ENCODE measurements at places on chromosomes 13 and 19.
A peak's percentile ranks its signal among the peaks of the same experiment; 100 is the strongest.

DNA sequence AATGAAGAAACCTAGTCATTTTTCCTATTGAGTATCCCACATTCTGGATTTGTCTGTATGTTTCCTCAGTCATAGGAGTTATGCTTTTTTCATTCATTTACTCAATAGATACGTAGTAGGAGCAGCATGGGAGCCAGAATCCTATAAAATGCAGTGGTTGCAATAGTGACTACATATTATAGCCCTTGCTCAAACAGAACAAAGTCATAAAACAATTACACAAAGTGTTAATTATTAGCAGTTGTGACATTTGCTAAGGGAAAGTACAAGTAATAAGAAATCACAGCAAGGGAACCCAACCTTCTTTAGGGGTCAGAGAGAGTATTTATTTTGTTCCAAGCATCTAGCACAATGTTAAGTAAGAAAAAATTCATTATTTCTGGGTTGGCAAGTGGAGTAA, 27.7 kb upstream of the POU4F1 start:
- DNase-seq: no peak

DNA sequence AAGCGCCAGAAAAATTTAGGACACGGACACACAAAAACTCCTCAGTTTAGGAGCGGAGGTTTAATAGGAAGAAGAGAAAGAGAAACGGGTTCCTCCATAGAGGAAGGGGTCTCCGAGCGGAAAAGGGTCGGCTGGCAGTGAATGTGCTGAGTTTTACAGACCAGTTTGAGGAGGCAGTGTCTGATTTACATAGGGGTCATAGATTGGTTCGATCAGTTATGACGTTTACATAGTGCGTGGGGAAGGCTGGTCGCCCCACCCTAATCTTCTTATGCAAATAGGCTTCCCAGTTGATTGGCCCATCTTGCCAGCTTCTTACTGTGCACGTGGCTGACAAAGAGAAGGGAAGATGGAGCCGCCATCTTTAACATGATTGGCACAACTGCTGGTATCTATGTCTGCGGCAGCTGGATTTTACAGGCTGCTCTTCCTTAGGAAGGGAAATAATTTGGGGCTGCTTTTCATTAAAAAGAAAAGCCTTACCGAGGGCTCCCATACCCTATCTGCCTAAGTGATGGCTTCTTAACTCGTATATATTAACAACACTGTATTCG, 1.2 kb upstream of the ZNF225 start:
- DNase-seq: no peak

GRCh38 chr19:6491802-6492592, 10.1 kb downstream of the TUBB4A start:
- DNase-seq: no peak

DNA sequence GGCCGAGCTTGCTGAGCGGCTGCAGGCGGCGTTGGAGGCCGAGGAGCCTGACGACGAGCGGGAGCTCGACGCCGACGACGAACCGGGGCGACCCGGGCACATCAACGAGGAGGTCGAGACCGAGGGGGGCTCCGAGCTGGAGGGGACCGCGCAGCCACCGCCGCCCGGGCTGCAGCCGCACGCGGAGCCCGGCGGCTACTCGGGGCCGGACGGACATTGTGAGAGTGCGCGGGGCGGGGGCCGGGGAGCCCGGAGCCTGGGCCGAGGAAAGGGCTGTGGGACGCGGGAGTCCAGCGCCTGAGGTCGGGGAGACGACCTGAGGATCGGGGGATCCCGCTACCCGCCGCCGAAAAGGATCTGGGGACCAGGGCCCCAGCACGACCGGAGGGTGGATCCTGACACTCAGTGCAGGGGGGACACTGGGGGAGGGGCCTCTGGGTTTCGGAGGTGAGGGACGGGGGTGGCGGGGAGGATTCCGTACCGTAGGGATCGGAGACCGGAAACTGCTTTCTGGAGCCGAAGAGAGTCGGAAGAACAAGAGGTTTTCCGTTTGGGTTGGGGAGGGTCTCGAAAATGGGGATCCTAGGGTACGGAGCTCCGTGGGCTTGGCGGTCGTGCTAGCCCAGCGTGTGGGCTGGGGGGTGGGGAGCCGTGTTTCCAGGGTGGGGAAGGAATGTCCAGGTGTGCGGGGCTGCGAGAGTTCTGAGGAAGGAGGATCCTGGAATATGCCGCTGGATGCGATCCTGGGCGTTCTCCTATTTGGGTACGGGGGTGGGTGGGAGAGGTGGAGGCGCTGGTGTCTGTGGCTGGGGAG, 616 bp downstream of the HNRNPUL1 start:
- DNase-seq: peak; percentile 81

DNA sequence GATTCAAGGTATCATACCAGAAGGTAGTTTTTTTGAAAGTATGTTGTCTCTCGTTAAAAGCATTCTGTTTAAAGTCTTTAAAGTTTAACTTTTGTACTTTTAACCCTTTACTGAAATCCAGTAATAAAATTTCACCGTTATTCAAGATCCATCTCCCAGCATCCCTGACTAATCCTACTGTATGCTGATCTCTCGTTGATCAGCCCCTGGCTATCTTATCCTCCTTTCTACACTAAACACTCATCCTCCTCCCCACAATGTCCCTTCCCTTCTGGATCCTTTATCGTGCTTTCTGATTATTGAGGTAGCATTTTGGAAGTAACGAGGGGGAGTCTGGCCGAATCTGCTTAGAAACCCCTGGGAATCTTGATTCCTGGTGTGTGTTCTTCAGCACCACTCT, 1.3 kb downstream of the TPP2 start:
- DNase-seq: no peak

DNA sequence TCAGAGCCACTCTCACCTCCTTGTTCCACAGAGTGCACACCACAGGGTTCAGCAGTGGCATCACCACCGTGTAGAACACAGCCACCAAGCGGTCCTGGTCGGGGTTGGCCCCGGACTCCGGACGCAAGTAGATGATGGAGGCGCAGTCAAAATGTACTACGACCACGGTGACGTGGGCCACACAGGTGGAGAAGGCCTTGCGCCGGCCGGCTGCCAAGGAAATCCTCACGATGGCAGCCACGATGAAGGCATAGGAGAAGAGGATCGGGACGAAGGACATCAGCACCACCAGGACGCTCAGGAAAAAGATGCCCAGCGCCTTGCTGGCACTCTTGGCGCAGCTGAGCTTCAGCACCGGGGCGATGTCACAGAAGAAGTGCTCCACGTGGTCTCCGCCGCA, 33.9 kb downstream of the SYDE1 start:
- DNase-seq: no peak

GRCh38 chr13:77565635-77566034, 30.1 kb downstream of the SCEL start:
- no peak for DNase-seq

DNA sequence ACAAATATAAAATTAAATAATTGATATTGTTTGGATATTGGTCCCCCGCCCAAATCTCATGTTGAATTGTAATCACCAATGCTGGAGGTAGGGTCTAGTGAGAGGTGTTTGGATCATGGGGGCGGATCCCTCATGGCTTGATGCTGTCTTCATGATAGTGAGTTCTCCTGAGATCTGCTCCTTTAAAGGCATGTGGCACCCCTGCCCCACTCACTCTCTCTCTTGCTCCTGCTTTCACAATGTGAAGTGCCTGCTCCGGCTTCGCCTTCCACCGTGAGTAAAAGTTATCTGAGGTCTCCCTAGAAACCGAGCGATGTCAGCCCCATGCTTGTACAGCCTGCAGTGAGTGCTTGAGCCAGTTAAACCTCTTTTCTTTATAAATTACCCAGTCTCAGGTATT, 248.2 kb downstream of the PCDH9 start:
- DNase-seq: no peak

- DNase-seq: no peak
Observed at GRCh38 chr19:33580026-33580644, 41.6 kb upstream of the CHST8 start.

- no peak for DNase-seq
Observed at GRCh38 chr13:111846391-111847159, 220.4 kb upstream of the SOX1 start.

DNA sequence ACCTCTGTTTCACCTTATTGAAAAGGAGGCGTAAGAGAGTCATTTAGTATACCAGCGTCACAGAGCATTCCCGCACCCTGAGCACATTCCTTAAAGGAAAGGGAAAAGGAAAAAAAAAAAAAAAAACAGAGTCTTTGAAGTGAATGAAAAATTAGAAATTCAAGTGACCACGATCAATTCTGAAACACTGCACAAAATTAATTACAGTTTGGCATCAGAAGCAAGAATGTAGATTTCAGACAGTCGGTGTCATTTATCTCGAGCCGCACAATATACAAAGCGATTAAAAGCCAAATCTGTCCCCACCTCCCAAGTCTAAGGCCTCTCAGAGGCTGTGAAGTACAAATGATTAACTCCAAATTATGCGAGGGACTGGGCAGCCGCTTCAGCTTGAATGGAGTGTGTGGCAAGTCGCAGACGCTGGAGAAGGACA, 173.7 kb upstream of the ZNF507 start:
- no peak for DNase-seq

DNA sequence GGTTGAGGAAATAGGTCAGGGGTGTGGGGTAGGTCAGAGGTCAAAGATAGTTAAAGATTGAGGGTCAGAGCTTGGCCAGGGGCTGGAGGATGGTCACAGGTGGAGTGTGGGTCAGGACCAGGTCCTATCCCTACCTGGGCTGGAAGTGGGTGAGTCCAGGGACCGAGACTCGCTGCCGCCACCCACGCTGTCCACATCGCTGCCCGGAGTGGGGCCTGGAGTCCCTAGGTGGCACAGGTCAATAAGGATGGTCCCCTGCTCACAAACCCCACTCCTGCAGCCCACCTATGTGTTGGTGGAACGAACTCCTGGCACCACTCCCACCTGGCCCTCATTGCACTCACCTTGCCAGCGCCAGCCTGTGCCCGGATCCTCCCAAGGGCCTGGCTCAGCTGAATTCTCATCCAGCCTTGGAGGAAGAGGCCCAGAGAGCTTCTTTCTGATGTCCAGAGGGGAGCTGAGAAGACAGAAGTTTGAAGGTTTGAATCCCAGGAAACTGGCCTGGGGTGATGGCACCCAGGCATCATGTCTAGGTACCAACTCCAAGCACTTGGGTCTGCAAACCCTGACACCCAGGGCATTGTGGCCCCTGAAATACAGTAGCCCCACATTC, 6.8 kb downstream of the GMIP start:
- no peak for DNase-seq

DNA sequence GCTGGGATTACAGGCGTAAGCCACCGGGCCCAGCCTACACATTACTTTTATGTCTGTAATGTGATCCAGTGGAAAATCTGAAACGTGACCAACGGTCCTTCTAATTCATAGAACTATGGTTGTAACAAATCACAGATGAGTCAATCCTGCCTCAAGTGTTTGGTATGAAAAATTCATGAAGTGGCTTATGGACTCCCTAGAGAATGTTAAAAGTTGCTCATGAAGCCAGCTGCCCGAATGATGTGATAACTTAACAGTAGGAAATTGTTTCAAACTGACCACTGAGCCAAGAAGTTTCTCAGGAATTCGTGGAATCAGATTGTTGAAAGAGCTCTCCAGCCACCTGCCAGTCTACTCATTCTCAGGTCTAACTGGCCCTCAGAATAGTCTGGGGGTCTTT, 59.4 kb upstream of the FARP1 start:
- no peak for DNase-seq

GRCh38 chr19:53394522-53394973, 401 bp upstream of the ZNF765 start:
- peak; percentile 67 for DNase-seq

- no peak for DNase-seq
Observed at GRCh38 chr13:52975161-52975560, 53.5 kb upstream of the OLFM4 start.

GRCh38 chr13:91045351-91046034, 302.0 kb upstream of the MIR17HG start:
- no peak for DNase-seq

- no peak for DNase-seq
Observed at GRCh38 chr13:61768175-61768574, 352.5 kb upstream of the PCDH20 start.

- no peak for DNase-seq
Observed at GRCh38 chr19:54616821-54617560, 13.3 kb upstream of the LILRB1 start.

- no peak for DNase-seq
Observed at GRCh38 chr13:22061806-22062391, 391.0 kb downstream of the FGF9 start.

DNA sequence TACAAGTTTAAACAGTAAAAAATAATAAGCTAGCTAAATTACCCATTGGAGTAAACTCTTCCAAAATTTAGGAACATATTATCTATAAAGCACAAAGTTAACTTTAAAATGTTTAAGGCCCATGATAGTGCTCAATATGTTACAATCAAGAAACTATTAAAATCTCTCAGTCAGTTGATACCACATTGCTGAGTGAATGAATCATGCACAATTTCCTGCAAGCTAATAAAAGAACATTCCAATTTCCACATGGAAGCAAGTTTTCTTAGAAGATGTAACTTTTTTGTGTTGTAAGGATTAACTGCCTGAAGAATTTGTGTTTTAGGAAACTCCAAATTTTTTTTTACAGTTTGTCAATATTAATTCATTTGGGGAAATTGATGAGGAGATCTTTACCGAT, 666.6 kb downstream of the SLITRK1 start:
- DNase-seq: no peak

GRCh38 chr13:25528266-25528665, 156.5 kb downstream of the ATP8A2 start:
- no peak for DNase-seq

- DNase-seq: peak; percentile 79
Observed at GRCh38 chr19:4051175-4052101, 15.3 kb downstream of the ZBTB7A start.

GRCh38 chr19:15584541-15585115, 30.4 kb upstream of the CYP4F8 start:
- DNase-seq: peak; percentile 87

DNA sequence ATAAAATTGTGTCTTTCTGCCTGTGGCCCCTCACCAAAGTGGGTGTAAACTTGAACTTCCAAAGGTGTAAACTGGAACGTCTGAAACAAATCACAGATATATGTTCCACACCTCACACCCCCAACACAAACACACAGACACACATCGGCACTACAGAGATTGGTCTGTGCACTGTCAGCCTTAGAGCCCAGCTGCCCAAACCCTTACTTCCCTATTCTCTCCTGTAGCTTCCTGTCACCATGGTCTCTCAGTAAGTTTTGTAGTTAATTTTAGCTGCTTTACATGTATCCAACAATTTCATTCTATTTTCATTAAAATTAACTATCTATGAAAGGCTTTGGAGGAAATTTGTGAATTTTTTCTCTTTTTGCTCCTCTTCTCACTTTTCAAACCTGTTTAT, 5.4 kb downstream of the TM9SF2 start:
- DNase-seq: no peak

- DNase-seq: peak; percentile 57
Observed at GRCh38 chr19:19661675-19662251, 1.7 kb downstream of the ATP13A1 start.

GRCh38 chr13:110322126-110322827, 15.2 kb downstream of the COL4A2 start:
- DNase-seq: peak; percentile 73
